Stimulated activated CD8-positive, alpha-beta memory T cell treated with anti-CD3 and anti-CD28 coated beads, Interleukin-4, amount 100 ng/mL, for 1 hour (primary cell): ENCODE measurements at places on chromosomes 1 and 21.

GRCh38 chr1:217747156-217747769, 116.1 kb downstream of the SPATA17 start:
- DNase-seq = no peak

GRCh38 chr1:67840449-67840848, 7.2 kb upstream of the GNG12 start:
- DNase-seq = no peak

- DNase-seq = no peak
Measured at GRCh38 chr1:7705048-7705907, 65.8 kb upstream of the VAMP3 start.

GRCh38 chr1:186152620-186153239, 222.3 kb downstream of the TPR start:
- DNase-seq = no peak

DNA sequence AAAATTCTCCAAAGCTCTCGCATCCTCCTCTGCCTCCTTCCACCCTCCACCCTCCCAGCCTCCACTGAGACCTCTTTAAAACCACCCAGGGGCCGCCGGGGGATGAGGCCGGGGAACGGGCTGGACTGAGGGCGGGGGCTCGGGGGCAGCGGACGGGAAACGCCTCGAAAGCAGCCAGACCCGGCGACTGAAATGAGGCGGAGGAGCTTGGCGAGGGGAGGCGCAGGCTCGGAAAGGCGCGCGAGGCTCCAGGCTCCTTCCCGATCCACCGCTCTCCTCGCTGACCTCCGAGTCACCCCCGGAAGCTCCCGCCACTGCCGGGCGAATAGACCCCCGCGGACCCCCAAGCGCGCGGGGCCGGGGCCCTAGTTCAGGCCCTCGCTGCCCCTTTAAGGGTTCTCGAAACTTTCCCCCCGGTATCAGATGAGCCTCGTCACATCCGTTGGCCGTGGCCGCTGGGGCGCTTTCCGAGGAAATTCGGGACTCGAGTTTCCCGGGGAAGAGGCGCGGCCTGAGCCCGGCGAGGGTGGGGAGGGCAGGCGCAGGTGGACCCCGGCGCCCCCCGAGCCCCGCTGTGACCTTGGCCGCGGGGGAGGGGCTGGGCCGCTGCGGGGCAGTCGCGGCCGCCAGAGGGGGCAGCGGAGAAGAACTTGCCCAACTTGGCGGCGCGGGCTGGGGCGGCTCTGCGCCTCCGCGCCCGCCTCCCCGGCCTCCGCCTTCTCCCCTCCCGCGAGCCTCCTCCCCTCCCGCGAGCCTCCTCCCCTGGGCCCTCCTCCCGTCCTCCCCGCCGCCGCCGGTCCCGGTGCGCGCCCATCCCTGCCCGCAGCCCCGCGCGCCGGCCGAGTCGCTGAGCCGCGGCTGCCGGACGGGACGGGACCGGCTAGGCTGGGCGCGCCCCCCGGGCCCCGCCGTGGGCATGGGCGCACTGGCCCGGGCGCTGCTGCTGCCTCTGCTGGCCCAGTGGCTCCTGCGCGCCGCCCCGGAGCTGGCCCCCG, at the start of gene BACE2:
Gene BACE2, plus strand, starts transcription at position 813 of the 995 bp plus-strand sequence. Its CDS starts 104 bp downstream, at position 917.
- DNase-seq = no peak

DNA sequence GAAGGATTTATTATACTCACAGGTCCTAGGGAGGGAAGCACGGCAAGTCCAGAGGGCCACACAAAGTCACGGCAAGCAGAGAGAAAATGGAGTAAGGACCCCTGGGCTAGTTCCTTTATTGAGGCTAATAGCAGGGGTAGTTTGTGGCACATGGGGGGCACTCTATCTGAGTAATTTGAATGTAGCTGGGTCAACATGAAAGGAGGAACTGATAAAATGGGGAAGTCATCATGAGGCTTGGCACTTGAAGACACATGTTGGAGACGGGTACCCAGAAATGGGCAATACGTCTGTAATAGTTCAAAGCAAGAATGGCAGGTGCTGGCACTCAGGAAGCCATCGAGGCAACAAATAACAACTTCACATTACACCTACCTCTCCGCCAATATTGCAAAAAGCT, 1136.4 kb downstream of the MRPL39 start:
- DNase-seq = no peak

GRCh38 chr1:91803847-91804545, 82.0 kb downstream of the TGFBR3 start:
- peak; percentile 28 for DNase-seq

- DNase-seq = no peak
Measured at GRCh38 chr1:239025223-239025622, 361.1 kb upstream of the CHRM3 start.

DNA sequence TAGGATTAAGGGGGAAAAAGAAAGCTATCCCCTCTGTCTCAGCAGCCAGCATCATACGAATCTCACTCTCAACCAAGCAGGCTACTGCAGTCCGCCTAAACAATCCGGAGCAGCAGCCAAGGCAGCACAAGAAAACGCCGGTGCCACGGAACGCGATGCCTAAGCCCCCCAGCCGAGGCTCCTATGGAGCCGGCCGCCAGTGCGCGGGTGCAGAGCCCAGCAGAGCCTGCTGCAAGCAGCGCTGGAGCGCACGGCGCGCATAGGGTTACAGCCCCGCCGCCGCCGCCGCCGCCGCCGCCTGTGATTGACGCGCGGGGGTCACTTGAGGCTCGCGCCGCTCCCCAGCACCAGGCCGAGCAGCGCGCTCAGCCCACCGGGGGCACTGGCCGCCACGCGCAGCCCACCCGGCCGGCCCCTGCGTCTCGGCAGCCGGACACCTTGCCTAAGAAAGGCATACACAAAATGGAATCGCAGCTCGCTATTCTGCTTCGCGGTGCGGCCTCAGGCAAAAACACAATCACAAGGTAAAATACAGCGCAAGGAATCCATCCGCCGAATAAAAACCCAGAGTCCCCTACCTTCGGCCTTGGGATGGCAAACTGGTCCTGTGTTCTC, 780 bp downstream of the HIVEP3 start:
- no peak for DNase-seq

- DNase-seq = no peak
Measured at GRCh38 chr1:175188936-175189335, 3.6 kb downstream of the KIAA0040 start.

DNA sequence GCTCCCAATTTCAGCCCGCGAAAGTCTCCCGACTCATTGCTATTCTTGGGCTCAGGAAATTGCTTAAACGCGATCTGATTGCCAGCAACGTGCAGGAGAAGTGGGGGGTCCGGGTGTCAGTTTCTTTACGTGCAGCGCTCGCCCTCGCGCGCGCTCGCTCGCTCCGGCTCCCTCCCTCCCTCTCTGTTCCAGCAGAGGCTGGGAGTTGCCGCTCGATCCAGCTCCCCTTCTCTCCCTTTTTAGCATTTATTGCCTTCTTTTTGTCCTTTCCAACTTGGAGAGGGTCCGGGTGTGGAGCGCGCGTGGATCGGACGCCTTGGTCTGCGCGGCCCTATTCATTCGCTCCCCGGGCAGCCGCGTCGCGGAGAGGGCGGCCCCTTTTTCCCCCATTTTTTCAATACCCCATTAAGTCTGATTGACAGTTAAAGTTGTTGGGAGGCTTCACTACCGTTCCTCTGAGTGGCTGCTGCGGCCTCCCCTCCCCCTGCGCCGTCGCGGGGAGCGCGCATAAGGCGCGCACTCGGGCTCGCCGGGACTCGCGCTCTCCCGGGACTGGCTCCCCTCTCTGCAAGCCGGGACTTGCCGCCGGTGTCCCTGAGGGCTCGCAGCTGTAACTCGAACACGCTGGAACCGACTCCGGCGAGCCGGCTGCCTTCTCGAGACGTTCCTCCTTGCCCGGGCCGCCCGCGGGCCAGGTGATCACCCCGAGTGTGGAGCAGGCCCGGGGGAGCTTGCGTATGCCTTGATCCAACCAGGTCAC, at the start of gene DHRS3:
Gene DHRS3, minus strand, starts transcription at position 310 of the 760 bp plus-strand sequence. CDS start 862 bp downstream, outside the sequence.
- no peak for DNase-seq

DNA sequence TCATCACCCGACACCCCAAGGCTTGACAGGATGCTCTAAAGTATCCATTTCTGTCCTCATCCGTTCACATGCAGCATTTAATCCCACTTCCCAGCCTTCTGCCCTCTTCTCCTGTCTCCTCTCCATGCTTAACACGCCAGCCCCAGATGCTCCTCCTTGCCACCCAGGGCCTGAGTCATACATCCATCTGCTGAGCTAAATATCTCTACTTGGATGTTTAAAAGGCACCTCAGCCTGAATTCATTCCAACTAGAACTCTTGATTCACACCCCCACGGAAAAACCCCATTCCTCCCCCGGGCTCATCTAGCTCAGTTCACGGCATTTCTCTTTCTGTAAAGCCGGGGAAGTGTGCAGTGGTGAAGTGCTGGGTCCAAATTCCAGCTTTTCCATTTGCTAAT, 27.7 kb downstream of the TEX35 start:
- no peak for DNase-seq

DNA sequence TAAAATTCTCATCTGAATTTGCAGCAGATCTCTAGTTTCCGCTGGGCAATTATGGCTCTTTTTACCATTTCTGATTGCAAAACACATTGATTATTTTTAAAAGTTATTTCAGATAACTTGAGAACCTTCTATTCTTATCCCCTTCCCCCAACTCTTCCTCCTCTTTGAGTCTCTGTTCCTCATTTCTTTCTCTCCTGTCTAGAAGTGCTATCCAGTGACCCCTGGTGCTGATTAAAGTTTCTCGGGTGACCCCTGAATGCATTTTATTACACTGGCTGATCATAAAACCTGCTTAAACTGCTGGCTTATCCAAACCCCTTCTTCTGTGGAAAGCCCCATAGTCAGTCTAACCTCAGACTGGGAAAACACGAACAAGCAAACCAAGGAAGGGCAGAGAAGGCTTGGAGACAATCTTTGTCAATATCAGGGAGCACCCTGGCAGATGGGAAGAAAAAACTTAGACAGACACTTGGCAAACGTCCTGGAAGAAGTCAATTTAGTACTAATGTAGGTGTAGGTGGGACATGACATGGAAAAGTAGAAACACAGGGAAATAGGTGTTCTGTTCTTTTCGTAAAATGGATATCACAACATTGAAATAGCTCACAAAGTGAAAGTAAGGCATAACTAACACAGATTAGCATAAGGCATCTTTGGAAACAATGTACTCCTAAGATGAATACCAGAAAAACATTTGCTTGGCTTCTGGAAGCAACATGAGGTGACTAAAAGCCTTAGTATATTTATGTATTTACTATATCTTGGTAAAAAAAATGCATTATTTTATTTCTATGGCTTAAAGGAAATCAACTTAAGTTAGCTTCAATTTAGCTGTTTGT, 61.4 kb downstream of the GORAB start:
- DNase-seq = no peak

DNA sequence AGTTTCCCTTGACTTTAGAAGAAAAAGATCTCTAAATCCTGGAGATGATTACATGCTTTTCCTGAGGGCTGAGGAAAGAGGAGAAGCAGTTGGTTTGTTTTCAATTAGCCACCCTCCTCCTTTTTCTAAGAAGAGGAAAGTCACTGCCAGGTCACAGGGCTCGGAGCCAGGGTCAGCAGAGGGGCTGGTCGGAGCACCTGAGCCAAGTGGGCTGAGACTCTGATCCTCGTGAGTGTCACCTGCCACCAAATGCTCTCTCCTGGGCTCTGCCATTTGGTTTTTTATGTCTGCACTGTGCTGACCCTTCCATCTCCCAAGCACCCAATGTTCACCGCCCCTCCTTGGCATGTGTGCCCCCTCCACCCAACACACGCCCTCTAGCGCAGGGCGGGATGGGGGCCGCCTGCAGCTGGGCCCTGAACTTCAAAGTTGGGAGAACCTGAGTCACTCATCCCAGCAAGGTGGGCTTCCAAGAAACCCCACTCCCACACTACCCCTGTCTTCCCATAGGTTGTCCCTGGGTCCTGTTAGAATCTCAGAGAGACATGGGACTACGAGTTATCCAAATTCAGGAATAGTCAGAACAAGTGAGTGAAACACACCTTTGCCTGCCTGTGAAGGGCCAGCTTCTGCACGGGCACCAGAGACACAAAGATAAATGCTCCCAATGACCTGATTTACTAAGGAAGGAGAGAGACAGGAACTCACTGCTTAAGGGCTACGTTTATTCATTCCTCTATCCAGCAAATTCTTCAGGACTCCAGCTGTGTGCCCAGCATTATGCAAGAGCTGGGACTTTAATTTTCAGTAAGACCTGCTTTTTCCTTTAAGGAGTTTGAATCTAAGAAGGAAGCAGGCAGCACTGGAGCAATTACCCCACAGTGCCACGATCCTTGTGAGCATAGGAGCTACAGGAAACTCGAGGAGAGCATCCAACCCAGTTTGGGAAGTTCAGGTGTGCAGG, 127.5 kb downstream of the RHOU start:
- DNase-seq = no peak

- no peak for DNase-seq
Measured at GRCh38 chr21:37936010-37936785, 19.9 kb upstream of the KCNJ6 start.

DNA sequence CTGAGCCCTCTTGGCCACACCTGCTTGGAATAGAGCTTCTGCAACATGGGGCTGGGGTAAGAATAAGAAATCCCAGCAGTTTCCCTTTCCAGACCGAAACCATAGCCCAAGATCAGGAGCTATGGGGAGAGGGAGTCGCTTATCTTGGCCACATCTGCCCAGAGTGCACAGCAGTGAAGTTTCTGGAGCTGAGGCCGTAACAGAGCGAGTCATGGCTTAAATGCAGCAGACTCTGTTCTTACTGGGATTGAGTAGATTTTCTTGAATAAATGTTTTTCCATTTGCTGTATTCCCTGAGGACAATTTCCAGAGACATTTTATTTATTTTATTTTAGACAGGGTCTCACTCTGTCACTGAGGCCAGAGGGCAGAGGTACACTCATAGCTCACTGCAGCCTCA, 33.5 kb downstream of the CFAP57 start:
- no peak for DNase-seq

- DNase-seq = no peak
Measured at GRCh38 chr1:36301220-36301619, 4.9 kb upstream of the SH3D21 start.

DNA sequence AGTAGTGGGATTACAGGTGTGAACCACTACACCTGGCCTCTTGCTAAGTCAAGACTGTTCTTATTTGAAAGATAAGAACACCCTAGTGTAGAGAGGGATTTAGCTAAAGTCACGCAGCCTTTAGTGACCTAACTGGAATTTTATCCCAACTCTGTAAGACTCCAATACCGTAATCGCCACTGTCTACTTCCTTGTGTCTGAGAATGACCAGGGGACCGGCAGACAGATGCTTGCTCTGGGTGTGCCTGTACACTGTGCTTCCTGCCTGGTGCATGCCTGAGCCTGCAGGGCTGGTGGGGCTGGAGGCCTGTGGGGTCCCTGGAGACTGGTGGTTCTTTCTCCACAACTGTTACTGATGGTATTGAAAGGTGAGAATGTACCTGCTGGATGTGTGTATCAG, 15.3 kb downstream of the MFSD2A start:
- no peak for DNase-seq

GRCh38 chr1:232426801-232427200, 203.1 kb downstream of the SIPA1L2 start:
- DNase-seq = no peak
